Left cardiac atrium (tissue), 4 donors: ENCODE measurements at places on chromosomes 7 and 10. TPM values are rescaled to one million over a fixed set of nuclear protein-coding genes. Genes with fewer than 3 reads are reported as not detected.

The CPA2 gene
- 0.38 TPM for total RNA-seq

DNA sequence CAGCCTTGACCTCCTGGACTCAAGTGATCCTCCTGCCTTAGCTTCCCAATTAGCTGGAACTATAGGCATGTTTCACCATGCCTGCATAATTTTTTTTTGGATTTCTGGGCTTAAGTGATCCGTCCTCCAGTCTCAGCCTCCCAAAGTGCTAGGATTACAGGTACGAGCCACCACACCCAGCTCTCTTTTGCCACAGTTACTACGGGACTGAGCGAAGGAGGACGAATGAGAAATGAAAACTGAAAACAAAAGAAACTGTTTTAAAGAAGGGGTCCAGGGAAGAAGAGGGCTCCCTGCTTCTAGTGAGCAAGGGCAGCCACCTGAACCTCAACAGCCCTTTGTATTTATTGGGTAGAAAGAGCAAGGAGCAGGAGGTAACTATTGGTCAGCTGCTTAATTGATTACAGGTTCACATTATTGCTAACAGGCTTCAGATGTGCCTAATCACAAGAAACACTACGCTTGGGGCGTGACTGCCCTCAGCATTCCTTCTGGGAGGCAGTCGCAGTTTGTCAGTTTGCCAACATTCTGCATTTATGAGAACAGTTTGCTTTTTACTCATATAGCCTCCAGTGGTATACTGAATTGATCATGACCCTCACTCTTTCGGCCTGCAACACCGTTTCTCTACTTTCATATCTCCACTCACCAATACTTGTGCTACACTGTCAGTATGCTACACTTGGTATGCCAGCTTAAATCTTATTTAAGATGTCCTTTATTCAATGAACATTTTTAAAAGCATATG is 676.8 kb downstream of the DNAJB9 start:
- no peak for DNase-seq

GRCh38 chr7:50422858-50423257 is 27.3 kb downstream of the FIGNL1 start:
- no peak for DNase-seq

GRCh38 chr7:83276250-83276649 is 113.6 kb upstream of the PCLO start:
- DNase-seq = no peak

The LLCFC1 gene
- not detected for total RNA-seq

The DRGX gene
- total RNA-seq = not detected
